ENCODE measurements at places on chromosomes 7 and 10.

- peak; percentile 73 for DNase-seq
Observed at GRCh38 chr10:86535132-86535882, 13.7 kb upstream of the WAPL start.

GRCh38 chr7:46932676-46933424, 649.1 kb downstream of the TNS3 start:
- no peak for DNase-seq

DNA sequence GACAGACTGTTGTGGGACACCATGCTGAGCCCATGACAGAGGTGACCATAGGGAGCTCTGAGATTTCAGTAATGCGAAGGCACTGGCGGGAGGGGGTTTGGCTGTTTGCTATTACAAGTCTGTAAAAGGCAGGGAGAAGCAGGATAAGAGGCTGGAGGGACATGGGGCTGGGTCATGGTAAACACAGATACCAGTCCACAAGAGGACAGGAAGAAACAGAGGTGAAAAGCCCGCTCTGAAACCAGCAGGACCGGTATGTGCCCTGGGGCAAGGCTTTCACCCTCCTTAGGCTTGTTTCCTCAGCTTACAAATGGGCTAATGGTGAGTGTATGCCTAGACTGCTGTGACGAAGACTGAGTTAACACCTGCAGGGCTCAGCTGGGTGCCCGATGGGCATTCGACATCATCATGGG, 34.1 kb downstream of the ANXA11 start:
- DNase-seq, result no peak

DNA sequence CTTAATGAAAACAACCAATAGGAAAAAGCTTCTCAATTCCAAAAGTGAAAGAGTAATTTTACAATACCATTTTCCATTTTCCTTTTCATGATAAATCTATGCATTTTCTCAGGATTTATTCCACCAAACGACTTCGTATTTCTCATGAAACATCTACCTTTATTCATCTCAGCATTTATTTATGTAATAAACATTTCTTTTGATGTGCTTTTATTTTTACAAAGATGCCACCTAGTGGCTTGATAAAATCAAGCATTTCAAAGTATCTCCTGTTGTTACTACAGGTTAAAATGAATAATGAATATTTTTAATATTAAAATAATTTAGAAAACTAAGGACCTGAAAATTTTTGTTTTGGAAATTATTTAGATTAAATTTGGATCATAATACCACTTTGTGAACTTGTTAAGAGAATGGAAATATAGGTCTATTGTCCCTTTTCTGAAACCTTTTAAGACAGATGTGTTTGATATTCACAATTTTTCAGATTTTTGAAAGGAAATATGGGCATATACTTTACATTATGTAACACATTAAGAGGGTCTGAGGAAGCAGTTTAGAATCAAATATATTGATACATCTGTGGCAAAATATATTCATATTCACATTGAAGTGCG, 2.7 kb upstream of the IQUB start:
- DNase-seq, result peak; percentile 35

- no peak for DNase-seq
Observed at GRCh38 chr7:155401231-155401630, 56.7 kb upstream of the EN2 start.

DNA sequence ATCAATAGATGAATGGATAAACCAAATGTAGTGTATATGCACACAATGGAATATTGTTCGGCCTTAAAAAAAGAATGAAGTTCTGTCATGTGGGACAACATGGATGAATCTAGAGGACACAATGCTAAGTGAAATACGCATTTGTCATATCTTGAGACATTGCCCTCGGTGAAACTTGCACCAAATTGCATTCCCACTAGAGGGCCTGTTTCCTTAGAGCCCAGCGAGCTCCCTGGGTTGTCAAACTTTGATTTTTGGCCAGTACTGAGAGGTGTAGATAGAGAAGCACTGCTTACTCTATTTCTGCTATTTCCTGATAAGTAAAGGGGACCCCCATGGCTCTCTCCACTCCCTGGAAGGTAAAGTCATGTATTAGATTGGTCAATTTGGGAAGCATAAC, 157.1 kb downstream of the GPAM start:
- DNase-seq, result no peak

DNA sequence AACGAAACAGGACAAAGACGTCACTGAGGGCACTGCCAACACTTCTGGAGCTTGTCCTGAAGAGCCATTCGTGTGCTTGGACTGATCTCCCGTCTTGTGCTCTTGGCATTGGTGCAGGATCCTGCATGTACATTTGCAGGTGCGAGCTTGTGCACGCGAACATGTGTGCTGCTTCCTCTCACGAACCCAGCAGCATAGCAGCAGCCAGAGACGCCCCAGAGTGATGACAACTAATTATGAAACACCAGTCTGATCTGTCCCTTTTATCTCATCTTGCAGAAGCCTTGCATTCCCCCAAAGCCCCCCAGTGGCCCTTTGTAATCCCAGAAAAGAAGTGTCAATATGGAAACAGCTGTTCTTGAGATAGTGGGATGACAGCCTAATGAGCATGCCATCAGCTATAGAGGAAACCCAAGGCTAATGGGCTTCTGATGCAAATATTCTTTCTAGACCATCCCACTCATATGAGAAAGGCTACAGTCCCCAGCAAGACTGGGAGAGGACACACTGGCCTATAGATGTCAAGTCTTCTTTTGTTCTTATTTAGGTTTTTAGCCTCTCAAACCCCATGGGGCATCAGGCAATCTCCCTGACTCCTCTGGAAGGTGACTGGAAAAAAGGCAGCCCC, 310.6 kb downstream of the FRMD4A start:
- DNase-seq, result no peak

GRCh38 chr10:105288026-105288425, 646.9 kb downstream of the SORCS3 start:
- DNase-seq, result no peak

- no peak for DNase-seq
Observed at GRCh38 chr10:16952610-16953009, 135.4 kb upstream of the RSU1 start.

DNA sequence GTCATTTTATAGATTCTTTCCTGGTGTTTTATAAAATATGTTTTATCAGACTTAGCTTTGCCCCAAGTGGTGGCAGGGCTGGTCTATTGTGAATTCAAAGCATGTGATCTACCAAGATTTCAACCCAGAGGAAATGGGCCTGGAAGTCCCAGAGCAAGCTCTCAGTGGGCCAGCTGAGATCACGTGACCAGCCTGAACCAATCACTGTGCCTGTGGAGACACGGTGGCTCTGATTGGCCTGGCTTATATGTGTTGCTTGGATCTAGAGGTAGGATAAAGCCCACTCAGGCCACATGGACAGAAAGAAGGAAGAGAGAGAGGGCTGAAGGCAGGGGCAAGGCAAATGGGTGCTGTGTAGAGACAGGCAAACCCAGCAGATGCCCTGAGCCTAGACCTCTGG, 65.5 kb upstream of the GATA3 start:
- no peak for DNase-seq

DNA sequence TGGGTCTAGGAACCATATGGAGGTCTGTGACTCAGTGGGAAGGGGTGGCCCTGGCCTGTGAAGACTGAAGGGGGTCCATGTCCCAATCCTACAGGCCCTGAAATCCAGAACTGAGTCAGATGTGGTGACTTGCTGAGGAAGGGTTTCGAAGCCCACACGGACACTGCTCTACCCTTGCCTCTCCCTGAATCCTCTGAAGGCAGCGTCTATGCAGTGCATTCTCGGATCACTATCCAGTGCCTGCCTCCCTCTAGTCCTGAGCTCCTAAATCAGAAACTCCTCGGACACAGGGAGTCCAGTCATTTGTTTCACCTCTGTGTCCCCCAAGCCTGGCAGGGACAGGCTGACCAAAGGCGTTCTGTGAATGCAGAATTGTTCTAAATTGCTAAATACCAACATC, 25.4 kb upstream of the TMEM72 start:
- no peak for DNase-seq

DNA sequence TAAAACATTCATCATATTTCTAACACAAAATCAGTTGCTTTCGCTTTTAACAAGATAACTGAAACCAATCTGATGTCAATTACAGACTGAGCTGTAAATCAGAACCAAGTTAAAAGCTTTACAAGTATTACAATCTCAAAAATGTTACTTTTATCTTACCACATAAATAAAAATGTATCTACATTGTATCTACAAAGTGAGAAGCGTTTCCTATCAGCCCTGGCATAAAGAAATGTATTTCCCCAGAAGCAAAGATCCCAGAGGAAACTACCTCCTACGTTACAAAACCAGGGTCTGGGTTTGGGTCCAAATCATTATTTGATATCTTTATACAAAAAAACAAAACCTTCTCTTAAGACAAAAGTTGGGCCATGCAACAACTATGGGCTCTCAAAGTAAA, 2.6 kb downstream of the SMURF1 start:
- no peak for DNase-seq

DNA sequence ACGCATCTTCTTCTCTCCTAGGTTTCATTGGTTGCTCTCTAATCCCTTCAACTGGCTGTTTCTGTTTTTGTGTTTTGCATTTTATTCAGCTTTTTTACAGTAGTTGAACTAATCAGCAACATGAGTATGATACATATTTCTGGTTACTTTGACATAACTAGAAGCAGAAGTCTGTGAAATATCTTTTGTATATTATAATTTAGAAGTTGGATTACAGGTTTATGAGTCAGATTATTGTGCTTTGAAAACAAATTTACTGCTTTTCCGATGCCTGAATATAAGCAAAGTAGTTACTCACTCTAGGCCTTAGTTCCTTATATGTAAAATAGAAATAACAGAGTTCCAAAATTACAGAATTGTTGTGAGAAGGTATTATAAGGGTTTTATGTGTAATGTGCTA, 96.2 kb upstream of the MEOX2 start:
- no peak for DNase-seq

DNA sequence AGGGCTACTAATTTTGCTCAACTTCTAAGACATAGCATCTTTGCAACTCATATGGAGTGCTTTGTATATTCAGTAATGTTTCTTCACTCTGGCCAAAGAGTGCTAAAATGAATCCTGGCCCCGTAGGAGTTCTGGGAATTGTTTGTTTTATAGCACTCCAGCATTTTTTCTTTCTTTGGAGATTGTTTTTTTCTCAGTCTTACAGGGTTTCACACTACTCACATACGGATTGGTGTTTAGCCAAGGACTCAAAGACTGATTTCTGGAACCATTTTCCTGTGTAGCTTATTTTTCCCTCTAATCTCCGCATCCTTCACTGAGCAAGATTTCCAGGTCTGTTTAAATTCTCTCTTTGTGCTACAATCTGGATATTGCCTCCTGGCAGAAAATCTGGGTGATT, 6.4 kb downstream of the TAS2R41 start:
- DNase-seq, result no peak

Data from hematopoietic multipotent progenitor cell treated with erythropoietin and hydrocortisone succinate and interleukin-3 and kit ligand, for 15 days (in vitro differentiated cells).